Activated CD8-positive, alpha-beta memory T cell treated with anti-CD3 and anti-CD28 coated beads for 48 hours (primary cell): ENCODE measurements at places on chromosomes 5 and 9.

DNA sequence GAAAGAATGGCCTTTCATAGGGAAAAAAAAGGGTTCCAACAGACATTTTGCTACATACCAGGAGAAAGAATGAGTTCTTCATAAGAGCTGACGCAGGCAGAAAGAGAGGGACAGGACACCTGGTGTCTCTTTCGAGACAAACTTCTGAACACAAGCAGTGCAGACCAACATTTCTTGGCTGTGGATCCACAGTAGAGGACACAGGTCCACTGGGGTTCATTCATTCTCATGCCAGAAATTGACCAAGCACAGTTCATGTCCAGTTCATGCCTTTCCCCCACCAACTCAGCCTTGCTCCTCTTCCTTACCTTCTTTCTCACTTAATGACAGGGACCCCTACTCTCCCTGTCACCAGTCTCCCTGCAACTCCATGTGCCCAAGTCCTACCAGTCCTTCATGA is 137.7 kb downstream of the WDR41 start:
- DNase-seq: no peak

GRCh38 chr5:74957906-74958305 is 91.7 kb upstream of the FAM169A start:
- no peak for DNase-seq

DNA sequence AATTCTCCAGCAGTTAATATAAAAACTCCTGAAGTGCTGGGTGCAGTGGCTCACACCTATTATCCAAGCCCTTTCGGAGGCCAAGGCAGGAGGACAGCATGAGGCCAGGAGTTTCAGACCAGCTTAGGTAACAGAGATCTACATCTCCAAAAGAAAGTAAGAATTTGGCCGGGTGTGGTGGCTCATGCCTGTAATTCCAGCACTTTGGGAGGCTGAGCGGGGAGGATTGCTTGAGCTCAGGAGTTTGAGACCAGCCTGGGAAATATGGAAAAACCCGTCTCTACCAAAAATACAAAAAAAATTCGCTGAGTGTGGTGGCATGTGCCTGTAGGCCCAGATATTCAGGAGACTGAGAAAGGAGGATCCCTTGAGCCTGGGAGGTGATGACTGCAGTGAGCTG is 6.7 kb upstream of the GPBP1 start:
- no peak for DNase-seq

GRCh38 chr5:179379321-179379890 is 34.1 kb upstream of the ADAMTS2 start:
- DNase-seq: no peak

DNA sequence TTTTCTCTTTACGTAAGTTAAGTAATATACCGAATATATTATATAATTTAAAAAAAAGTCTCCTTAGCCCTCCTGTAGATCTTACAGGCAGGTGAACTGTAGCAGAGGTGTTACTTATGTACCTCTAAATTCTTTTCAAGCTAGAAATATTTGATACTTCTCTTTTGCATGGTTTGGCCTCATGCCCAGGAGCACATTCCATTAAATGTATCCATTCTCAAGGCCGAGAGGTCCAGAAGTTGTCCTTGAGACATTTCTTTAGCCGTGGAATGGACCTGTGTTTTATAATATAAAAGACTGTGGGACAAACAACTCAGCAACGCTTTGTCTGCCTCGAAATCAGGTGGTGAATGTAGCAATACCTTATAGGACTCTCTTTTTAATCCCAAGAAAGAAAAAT is 184.5 kb downstream of the TRIO start:
- no peak for DNase-seq

GRCh38 chr9:133335924-133336811 is at the start of gene SURF6:
Gene SURF6, minus strand, starts transcription at chr9:133336188. Its CDS starts 56 bp downstream, at chr9:133336132.
- peak; percentile 88 for DNase-seq

- DNase-seq: no peak
Observed at GRCh38 chr5:171207256-171207847, 101.7 kb upstream of the TLX3 start.

DNA sequence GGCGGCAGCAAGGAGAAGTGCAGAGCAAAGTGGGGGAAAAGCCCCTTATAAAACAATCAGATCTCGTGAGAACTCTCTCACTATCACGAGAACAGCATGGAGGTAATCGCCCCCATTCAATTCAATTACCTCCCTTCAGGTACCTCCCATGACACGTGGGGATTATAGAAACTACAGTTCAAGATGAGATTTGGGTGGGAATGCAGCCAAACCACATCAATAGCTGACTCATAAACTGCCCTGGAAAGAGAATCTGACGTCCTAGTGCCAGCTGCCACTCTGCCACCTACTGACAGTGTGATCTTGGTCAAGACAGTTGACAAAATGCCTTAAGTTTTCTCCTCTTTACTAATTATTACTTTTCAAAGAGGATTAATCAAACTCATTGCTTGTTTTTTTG is 128.3 kb downstream of the GPBP1 start:
- DNase-seq: peak; percentile 19

- DNase-seq: no peak
Observed at GRCh38 chr5:136042665-136043121, 13.9 kb downstream of the TGFBI start.
